ENCODE measurements at places on chromosomes 5 and 9.

- no peak for DNase-seq
Observed at GRCh38 chr5:109899163-109899535, 209.4 kb downstream of the MAN2A1 start.

GRCh38 chr5:73381590-73382400 is 66.8 kb downstream of the FOXD1 start:
- no peak for DNase-seq

DNA sequence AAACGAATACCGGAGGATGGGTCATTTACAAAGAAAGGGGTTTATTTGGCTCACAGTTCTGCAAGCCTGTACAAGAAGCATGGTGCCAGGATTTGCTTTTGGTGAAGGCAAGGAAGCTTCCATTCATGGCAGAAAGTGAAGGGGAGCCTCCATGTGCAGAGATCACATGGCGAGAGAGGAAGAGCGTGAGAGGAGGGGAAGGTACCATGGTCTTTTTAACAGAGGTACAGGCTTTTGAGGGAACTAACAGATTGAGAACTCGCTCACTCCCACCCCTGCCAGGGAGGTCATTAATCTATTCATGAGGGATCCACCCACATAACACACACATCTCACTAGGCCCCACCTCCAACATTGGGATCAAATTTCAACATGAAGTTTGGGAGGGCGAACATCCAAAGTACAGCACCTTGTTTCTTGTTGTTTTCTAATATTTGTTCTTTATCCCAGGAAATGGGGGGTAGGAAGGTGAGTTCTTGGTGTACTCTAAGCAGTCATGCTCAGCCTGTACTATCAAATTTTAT is 18.5 kb downstream of the TMC1 start:
- DNase-seq: peak; percentile 34

- no peak for DNase-seq
Observed at GRCh38 chr5:156691572-156691971, 158.5 kb upstream of the PPP1R2B start.

DNA sequence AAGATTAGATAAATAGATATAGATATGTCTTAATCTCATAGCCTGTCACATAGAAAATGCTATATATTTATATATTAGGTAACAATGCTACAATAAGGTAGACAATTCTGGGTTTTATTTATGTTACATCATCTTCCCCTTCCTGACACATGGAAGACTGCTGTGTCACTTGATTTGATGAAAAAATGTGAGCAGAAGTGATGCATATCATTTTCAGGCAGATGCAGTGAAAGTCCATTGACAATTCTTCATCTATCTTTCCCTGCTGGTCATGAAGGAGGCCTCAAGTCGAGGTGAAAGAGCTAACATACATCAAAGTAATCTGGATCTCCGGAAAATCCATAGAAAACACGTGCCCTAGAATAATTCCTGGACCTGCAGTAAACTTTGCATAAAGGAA is 57.8 kb upstream of the CHD1 start:
- DNase-seq: no peak

DNA sequence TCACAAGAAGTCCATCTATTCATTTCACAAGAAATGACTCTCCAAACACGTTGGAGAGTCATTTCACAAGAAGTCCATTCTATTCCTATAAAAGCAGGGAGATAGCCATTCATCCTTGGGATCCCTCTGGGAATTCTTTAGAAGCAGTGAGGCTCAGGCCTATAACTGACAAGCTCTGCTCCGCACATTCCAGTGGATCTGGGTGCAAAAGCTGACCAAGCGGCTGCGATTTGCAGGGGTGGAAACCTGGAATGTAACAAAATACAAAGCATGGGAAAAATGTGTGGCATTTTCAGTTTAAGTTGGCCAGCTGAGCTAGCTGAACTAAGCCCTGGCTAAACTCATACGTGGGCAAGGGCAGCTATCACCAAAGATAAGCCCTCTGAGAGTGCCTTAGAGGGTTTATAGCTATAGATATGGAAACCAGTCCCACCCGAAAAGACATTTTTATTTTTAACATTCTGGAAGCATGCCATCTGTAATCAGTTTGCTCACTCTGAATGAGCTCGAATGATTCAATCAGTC is 8.7 kb downstream of the TAS2R1 start:
- DNase-seq: peak; percentile 70

DNA sequence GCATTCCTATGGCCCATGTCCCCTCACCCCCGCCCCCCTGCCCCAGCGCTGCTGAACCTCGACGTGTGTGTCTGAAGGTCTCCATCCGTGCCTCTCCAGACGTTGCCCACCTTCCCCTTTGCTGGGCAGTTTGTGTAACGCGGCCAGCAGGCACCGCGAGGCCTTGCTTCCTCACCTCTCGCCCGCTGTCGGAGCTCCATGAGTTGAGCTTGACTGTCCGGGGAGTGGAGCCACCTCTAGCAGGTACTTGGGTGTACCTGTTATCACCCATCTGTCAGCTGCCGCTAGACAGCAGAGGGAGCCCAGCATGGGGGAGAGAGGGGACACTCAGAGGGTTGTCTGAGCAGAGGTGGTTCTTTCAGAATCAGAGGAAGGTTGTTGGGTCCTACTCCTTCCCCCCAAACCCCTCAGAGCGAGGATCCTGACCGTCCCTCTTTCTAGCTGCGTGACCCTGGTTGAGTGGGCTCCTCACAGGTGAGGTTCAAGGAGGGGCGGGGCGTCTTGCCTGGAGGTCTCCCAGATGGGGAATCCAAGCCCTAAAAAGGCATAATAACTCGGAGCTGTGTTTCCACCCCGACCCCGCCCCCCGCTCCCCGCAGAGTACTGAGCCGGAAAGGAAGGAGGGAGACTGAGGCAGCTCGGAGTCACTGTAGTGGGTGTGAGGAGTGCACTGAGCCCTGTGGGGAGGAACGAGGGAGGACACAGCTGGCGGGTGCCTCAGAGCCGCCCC is 184.7 kb downstream of the C9orf50 start:
- DNase-seq: no peak

- no peak for DNase-seq
Observed at GRCh38 chr9:123290764-123291163, 22.4 kb upstream of the STRBP start.

GRCh38 chr5:35476036-35476435 is 141.6 kb upstream of the SPEF2 start:
- DNase-seq: no peak
